ENCODE measurements at places on chromosomes 4 and X. TPM values are rescaled to one million over a fixed set of nuclear protein-coding genes. Genes with fewer than 3 reads are reported as not detected.

DNA sequence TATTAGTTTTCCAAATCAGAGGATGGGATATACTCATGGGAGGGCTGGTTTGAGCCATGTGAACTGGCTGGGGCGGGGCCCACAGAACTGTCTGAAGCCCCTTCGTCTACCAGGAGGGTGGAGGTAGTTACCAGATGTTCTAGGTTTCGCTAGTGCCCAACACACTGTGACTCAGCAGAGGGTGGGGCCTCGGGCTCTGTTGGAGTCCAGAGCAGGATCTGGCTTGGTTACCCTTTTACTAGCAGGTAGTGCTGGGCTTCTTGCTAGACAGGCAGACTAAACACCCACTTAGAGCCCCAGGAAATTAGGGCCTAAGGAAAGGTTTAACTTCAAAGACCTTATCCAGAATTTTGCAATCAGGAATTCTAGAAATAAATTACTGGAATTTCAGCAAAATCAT, 56.2 kb upstream of the CHRDL1 start:
- H3K27me3 ChIP-seq = no peaks in the 10 kb centered on the region
- no peak for DNase-seq
- H3K27ac ChIP-seq = no peak overlapping the region
- no peaks in the 10 kb centered on the region for H3K36me3 ChIP-seq
- no peak overlapping the region for H3K4me3 ChIP-seq

DNA sequence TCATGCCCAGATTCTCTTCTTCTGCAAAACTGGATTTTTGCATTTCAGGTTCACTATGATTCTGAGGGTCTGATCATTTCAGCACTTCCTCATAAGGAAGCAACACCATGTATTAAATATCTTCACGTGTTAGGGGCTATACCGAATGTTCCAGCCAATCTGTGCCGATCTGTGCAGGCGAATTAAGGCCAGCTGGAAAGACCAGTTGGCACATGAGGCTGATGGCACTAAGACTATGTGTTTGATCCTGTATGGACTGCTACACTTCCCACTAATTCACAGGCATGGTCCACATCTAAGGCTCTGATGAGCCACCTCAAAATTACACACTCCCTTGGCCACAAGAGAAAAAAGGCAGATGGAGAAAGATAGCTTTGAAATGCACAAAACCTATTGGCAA, 28.8 kb downstream of the KDR start:
- no peak for DNase-seq
- H3K36me3 ChIP-seq = peaks cover 3% of the 10 kb centered on the region
- no peak overlapping the region for H3K4me3 ChIP-seq
- peaks cover 9% of the 10 kb centered on the region for H3K4me1 ChIP-seq

DNA sequence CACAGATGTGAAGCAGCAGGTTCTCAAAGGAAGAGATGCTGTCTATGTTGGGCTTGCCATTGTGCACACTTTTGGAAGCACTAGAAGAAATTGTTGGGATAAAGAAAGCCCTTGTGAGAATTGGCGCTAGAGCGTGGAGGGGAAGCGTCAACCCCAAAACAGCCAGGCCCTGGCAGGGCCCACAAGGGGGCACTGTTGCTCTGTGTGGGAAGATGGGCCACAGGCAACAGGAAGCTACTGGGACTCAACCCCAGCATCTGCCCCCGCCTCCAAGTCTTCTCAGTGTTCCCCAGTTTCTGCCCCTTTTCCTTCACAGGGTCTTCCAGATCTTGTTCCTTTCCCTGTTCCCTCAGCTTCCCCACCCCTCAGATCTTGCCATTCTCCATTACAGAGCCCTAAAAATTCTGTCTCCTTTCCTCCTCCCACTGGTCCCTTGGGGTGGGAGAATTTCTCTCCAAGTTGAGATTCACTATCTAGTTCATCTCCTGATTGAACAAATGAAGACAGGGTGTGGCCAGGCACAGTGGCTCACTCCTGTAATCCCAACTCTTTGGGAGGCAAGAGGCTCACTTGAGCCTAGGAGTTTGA, 85.5 kb downstream of the STARD8 start:
- H3K27ac ChIP-seq = no peak overlapping the region
- no peak overlapping the region for H3K4me3 ChIP-seq
- no peaks in the 10 kb centered on the region for H3K4me1 ChIP-seq
- H3K27me3 ChIP-seq = no peaks in the 10 kb centered on the region
- H3K36me3 ChIP-seq = no peaks in the 10 kb centered on the region
- DNase-seq = peak; percentile 66

- H3K27ac ChIP-seq = no peak overlapping the region
- H3K36me3 ChIP-seq = no peaks in the 10 kb centered on the region
- H3K27me3 ChIP-seq = no peaks in the 10 kb centered on the region
- no peak for DNase-seq
- no peaks in the 10 kb centered on the region for H3K4me1 ChIP-seq
- H3K4me3 ChIP-seq = no peak overlapping the region
These were observed 132.5 kb downstream of the ATP10D start for GRCh38 chr4:47617607-47618006.

GRCh38 chrX:135544338-135544948, 24.0 kb downstream of the INTS6L start:
- H3K4me1 ChIP-seq = no peaks in the 10 kb centered on the region
- no peak overlapping the region for H3K4me3 ChIP-seq
- no peaks in the 10 kb centered on the region for H3K27me3 ChIP-seq
- H3K27ac ChIP-seq = no peak overlapping the region
- H3K36me3 ChIP-seq = no peaks in the 10 kb centered on the region
- DNase-seq = no peak

DNA sequence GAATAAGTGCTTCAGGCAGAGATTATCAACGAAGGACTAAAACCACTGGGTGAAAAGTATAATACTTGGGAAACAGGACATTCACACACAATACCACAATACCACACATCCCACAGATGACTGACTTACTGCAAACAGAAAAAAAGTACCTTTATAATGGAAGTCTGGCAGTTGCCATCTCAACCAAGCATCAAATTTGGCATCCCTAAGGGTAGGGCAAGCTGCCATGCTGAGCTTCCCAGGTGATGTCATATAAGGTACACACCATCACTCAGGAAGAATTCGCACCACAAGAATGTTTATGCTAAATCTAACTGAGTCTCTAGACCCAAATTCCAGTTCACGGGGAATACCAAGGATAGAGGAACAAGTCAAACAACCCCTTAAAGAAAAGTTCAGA, 9.1 kb downstream of the QDPR start:
- DNase-seq = no peak
- no peak overlapping the region for H3K27ac ChIP-seq
- H3K4me3 ChIP-seq = no peak overlapping the region
- no peaks in the 10 kb centered on the region for H3K27me3 ChIP-seq
- H3K4me1 ChIP-seq = no peaks in the 10 kb centered on the region
- H3K36me3 ChIP-seq = peaks cover 88% of the 10 kb centered on the region

DNA sequence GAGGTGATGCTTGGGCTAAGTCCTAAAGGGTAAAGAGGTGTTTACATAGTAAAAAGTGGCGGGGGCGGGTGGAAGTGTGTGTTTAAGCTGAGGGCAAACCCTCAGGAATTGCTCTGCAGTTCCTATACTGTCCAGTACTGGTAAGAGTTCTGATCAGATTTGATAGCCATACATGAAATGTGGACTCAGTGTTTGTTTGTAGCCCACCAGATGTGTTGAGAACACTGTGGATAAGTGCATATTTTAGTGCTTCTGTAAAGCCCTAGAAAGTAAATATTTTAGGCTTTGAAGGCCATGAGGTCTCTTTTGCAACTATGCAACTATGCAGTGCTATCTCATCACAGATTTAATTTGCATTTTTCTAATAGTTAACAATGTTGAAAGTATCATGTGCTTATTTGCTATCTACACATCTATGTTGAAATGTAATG, 80.7 kb upstream of the EOLA2 start:
- no peak overlapping the region for H3K4me3 ChIP-seq
- no peak overlapping the region for H3K27ac ChIP-seq
- no peaks in the 10 kb centered on the region for H3K27me3 ChIP-seq
- H3K4me1 ChIP-seq = no peaks in the 10 kb centered on the region
- no peaks in the 10 kb centered on the region for H3K36me3 ChIP-seq
- no peak for DNase-seq

STBD1 gene
- 12.6 TPM for total RNA-seq

CENPI gene
- 0.98 TPM for total RNA-seq

GPRASP2 gene
- 8.8 TPM for total RNA-seq

OPHN1 gene
- total RNA-seq = 11.2 TPM

OCRL gene
- total RNA-seq = 17.4 TPM

All from upper lobe of left lung (tissue), 6 donors.